MCF 10A (cell line): ENCODE measurements at places on chromosomes 12 and 14.

- peak overlapping the region; percentile 22 for H3K27ac ChIP-seq
- H3K4me3 ChIP-seq, result no peak overlapping the region
- no peaks in the 10 kb centered on the region for H3K4me1 ChIP-seq
- peak; percentile 23 for DNase-seq
These were observed 261.9 kb downstream of the TMEM132D start for GRCh38 chr12:129641926-129642325.

GRCh38 chr12:67449591-67450052 lies 180.5 kb downstream of the CAND1 start:
- no peaks in the 10 kb centered on the region for H3K36me3 ChIP-seq
- H3K4me1 ChIP-seq, result peaks cover 8% of the 10 kb centered on the region
- no peak overlapping the region for H3K27ac ChIP-seq
- H3K4me3 ChIP-seq, result no peak overlapping the region
- no peaks in the 10 kb centered on the region for H3K27me3 ChIP-seq
- DNase-seq, result no peak

- no peaks in the 10 kb centered on the region for H3K36me3 ChIP-seq
- peaks cover 43% of the 10 kb centered on the region for H3K4me1 ChIP-seq
These were observed 31.6 kb downstream of the CCDC85C start for GRCh38 chr14:99572173-99572999.

DNA sequence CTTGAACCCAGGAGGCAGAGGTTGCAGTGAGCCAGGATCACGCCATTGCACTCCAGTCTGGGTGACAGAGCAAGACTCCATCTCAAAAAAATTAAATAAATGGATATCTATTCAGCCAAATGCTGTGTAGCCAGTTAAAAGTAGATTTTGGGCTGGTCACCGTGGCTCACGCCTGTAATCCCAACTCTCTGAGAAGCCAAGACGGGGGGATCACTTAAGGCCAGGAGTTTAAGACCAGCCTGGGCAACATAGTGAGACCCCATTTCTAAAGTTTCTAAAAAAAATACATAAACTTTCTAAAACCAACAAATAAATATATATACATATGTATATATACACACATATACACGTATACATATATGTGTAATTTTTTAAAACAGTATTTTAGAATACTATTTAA lies 188.8 kb downstream of the FBXL14 start:
- H3K27me3 ChIP-seq, result no peaks in the 10 kb centered on the region
- DNase-seq, result no peak
- H3K27ac ChIP-seq, result no peak overlapping the region
- no peaks in the 10 kb centered on the region for H3K4me1 ChIP-seq
- no peak overlapping the region for H3K4me3 ChIP-seq

DNA sequence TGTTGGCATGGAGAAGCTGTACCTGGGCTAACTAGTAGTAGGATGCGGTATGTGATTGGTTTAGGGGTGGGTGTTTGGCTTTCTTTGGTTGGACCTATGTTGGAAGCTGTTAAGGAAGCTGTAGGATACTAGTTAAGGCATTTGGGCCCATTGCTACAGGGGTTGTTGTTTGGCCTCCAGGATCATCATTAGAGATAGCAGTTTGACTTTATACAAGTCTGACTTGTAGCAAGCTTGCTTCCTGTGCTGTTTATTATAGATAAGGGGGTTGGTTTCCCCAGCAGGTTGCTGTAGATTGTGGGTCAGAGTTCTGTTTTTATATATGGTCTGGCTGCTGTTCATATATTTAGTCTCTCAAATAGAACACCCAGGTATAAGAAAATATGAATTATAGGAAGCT lies 1.4 kb upstream of the PRIM1 start:
- DNase-seq, result no peak
- no peaks in the 10 kb centered on the region for H3K27me3 ChIP-seq
- H3K36me3 ChIP-seq, result no peaks in the 10 kb centered on the region
- no peak overlapping the region for H3K27ac ChIP-seq
- H3K4me3 ChIP-seq, result no peak overlapping the region

DNA sequence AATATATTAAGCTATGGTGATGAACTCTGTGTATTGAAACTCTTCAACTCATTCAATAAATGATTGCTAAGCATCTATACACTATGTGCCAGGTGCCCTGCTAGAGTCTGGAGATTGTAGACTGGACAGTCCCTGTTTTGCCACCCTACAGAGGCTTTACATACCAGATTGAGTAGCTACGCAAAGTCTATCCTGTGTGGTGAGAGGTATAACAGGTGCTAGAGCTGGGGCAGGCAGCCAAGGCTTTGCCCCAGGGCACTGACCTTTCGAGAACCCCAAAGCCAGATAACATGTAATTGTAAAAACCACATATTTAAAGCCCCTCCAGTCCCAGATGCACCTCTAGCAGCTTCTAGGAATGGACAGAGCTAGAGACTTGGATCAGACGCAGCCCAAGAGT lies 52.8 kb downstream of the PPM1H start:
- H3K4me3 ChIP-seq, result no peak overlapping the region
- no peak overlapping the region for H3K27ac ChIP-seq
- no peaks in the 10 kb centered on the region for H3K4me1 ChIP-seq
- DNase-seq, result no peak
- H3K27me3 ChIP-seq, result no peaks in the 10 kb centered on the region

- no peaks in the 10 kb centered on the region for H3K4me1 ChIP-seq
- no peak overlapping the region for H3K27ac ChIP-seq
- peaks cover 29% of the 10 kb centered on the region for H3K27me3 ChIP-seq
- H3K36me3 ChIP-seq, result no peaks in the 10 kb centered on the region
These were observed 37.4 kb upstream of the MEG3 start for GRCh38 chr14:100788517-100788916.
